ENCODE measurements at places on chromosomes 5 and 9.

DNA sequence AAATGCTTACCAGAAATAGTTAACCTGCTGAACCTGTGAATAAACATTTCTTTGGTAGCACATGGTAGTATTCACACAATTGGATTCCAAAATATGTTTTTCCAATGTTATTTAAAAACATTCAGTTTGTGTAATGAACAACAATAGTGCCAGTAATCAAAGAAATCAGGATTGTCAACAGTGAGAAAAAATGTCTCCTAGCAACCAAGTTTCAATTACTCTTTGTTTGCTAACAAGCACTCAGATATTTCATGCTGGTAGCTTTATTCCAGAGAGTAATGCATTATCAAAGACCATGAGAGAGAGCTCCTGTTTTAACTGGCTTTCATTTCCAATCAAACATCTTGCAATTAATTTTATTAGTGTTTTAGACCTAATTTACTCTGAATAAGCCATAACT lies 768.1 kb upstream of the GRAMD2B start:
- no peak for DNase-seq

- DNase-seq = no peak
Measured at GRCh38 chr5:137203011-137203632, 296.0 kb downstream of the SPOCK1 start.

DNA sequence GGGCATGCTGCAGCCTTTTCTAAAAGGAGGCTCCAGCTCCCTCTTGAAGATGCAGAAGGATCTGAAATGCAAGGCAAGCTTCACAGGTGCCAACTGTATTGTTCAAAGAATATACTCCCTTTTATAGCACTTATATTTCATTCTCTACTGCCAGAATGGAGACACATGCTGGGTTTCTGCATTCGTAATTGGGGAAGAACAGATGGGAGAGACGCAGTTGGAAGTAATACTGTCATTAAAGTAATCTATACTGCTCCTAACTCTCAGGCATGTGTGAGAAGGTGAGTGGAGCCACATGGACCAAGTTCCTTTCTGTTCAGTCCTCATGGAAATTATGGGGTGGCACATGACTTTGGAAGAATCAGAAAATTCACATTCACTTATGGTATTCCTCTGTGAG lies 226.4 kb downstream of the TRIM32 start:
- no peak for DNase-seq

DNA sequence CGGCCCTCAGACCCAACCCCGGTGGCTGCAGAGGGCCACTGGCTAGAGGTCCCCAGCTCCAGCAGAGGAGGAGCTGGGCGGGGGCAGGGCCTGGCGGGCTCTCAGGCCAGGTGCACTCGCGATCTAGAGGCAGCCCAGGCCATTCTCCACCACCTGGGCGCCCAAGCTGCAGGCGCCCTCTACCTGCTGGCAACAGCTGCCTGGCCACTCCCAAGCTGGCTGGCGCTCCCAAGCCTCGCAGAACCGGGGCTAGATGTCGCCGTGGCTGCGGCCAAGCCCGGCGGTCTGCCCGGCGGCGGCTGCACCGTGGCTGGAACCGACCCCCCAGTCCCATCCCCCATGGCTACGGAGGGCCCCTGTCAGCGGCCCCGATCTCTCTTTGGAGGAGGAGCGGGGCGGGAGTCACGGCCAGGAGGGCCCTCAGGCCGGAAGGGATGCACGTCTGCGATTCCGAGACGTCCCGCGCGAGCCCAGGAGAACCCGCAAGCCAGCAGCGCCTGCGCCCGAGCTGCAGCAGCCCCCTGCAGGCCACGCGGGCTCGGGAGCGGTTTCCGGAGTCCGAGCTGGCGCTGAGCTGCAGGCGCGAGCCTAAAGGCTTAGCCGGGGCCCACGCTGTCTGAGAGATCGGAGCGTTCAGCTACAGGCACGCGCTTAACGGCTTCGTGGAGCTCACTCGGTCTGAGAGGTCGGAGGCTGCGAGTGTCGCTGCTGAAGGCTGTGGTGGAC lies 44.3 kb upstream of the BICD2 start:
- peak; percentile 67 for DNase-seq

GRCh38 chr5:34998058-34998789 lies 49.5 kb downstream of the AGXT2 start:
- no peak for DNase-seq

DNA sequence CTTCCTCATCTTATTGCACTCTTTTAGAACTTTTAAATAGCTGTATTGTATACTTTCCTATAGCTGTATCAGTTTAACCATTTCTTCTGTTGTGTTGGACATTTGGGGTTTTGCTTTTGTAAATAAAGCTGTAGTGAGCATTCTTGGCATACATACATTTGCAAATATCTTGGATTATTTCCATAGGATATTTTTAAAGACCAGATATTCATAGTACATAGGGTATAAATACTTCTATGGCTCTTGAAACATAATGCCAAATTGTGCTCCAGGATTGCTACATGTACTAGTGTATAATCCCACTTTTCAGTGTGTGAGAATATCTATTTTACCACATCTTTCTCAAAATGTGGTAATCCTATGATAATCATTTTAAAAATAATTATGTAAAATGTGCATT lies 51.2 kb downstream of the SCAMP1 start:
- DNase-seq = no peak

DNA sequence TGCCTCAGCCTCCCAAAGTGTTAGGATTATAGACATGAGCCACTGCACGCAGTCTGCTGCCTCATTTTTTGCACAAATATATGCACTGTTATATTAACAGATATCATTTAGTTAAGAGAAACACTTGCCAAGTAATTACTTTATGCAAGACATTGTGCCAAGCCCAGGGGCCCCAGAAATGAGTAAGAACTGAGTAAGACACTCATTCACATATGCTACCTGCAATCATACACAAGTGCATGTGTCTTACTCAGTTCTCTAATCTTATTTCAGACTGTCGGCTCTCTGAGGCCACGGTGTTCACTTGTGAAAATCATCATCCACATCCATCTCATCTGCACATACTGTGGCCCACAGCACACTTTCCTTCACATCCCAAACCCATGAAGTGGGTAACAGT lies 16.0 kb downstream of the TRAF1 start:
- DNase-seq = no peak

DNA sequence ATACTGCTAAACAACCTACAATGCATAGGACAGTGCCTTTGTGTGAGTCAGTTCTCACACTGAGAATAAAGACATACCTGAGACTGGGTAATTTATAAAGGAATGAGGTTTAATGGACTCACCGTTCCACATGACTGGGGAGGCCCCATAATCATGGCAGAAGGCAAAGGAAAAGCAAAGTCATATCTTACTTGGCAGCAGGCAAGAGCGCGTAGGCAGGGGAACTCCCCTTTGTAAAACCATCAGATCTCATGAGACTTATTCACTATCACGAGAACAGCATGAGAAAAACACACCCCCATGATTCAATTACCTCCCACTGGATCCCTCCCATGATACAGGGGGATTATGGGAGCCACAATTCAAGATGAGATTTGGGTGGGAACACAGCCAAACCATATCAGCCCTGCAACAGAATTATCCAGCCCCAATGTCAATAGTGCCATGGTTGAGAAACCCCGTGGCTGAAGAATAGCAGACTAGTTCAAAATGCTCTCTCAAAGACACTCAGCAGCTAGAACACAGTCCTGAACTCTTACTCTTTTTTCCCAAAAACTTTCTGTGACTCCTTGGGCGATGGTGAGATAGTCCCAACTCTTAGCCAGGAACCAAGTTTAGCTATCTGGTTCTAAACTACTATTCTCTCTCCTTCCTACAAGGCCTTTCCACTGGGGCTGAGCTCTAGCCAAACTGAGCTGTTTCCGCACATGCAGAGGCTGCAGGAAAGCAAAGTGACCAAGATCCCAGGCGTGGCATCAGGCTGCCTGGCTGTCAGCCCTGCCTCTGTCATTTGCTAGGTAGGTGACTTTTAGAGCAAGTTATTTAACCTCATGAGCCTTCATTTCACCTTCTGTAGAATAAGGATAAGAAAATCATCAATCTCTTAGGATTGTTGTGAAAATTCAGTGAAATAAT lies 21.7 kb downstream of the FAT2 start:
- peak; percentile 45 for DNase-seq

GRCh38 chr5:159412284-159413046 lies 82.2 kb upstream of the IL12B start:
- DNase-seq = peak; percentile 76

- no peak for DNase-seq
Measured at GRCh38 chr5:110265162-110265561, 461.3 kb downstream of the TMEM232 start.

- DNase-seq = peak; percentile 9
Measured at GRCh38 chr9:91193087-91193657, 168.5 kb downstream of the AUH start.

DNA sequence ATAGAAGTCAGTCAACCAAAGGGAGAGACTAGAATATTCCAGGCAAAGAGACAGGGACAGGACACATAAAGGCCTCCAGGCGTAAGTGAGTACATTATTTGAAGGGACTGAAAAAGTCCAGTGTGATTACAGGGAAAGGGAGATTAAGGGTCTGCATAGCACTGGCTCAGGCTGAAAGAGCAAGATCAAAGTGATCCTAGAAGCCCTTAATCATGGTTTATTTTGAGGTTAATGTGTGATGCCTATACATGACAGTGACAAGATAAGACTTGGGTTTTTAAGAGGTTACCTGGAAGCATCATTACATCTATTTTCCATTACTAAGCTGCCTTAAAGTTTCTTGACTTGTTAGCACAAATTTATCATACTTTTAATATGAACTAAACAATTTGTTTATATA lies 25.8 kb downstream of the LMBRD2 start:
- no peak for DNase-seq

DNA sequence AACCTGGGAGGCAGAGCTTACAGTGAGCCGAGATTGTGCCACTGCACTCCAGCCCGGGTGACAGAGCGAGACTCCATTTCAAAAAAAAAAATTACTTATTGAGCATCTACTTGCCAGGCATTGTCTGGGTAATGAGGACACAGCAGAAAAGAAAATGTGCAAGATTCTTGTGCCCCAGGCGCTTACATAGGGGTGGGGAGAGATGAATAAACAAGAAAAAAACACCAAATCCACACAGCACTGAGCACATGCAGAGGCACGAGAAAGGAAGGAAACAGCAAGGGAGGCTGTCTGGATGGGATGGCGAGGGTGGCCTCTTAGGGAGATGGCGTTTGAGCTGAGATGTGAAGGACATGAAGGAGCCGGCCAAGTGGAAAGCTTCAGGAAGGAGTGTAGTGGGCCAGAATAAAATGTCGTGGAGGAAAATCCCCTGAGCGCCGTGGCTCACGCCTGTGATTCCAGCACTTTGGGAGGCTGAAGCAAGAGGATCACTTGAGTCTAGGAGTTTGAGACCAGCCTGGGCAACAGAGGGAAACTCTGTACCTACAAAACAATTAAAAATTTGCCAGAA lies 13.9 kb downstream of the DYNC2I2 start:
- no peak for DNase-seq

DNA sequence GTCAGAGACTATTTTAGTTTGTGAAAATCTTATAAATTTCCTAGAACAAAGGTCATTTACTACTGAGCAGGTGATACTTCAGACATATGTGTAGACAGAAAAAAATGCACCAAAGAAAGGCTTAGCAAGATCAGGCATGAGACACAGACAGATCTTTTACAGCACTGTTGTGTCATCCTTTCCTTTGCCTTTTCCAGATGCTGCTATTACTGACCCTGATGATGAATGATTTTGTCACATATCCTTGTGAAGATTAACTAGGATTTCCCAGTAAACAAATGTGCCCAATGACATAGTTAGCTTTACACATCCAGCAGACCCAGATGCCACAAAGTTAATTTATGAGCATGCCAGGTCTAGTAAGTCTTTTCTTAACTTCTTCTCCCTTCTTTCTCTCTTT lies 68.2 kb downstream of the DMRTA1 start:
- no peak for DNase-seq

DNA sequence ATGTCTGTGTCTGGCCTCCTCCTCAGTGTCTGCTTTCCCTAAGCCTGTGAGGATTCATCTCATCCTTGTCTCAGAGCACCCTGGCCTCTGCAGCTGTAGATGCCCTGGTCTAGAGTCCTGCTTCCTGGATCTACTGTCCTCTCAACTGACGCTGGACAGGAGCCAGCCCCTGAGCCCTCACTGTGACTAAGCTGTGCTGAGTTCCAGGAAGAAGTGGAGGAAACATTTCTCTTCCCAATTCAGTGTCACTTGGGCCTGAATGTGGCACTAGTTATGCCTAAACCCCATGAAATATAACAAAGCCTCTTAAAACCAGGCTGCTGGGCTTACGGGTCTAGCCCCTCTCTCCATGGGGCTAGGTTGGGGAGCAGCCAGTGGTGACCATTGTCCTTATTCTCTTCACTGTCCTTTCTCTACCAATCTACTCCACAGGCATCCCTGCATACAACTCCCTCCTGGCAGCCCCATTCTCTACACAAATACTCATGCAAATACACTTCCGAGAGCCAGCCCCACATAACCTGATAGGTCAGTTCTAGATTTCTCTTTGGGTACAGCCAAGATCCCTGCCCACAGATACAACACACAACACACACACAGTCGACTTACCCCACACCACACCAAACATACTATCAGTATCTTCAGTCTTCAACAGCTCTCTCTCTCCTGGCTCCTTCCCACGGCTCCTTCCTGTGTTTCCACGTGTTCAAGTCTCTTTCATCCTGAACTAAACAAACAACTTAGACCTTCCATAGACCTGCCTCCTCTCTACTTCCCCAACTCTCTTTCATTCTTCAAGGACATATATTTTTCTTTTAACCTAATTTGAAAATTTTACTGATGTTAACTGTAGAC lies 220.8 kb downstream of the SNX18 start:
- no peak for DNase-seq

DNA sequence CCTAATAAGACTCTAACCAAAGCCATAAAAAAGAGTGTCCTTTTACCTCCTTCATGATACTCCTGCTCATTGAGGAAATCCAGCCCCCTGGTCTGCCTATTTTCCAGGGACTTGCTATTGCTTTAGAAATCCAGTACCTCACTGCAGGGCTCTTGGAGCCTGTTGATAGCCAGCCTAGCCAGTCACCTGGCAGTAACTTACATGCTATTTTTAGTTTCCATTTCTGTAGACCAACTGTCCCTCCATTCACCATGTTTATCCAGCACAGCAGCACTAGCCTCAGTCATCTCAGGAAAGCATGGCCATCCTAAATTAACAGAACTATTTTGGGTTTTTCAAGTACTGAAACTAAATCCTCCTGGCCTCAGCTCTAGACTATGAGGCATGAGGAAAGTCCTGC lies 91.5 kb upstream of the PHF24 start:
- no peak for DNase-seq

GRCh38 chr9:97918611-97919010 lies 3.7 kb downstream of the TRMO start:
- no peak for DNase-seq

GRCh38 chr5:111124793-111125192 lies 32.6 kb downstream of the WDR36 start:
- DNase-seq = no peak

- no peak for DNase-seq
Measured at GRCh38 chr5:66242050-66242715, 98.1 kb downstream of the SREK1 start.
